Mammary epithelial cell (primary cell): ENCODE measurements at places on chromosomes 3 and 15. TPM values are rescaled to one million over a fixed set of nuclear protein-coding genes. Genes with fewer than 3 reads are reported as not detected.

Gene SEMA3B
- 15.5 and 23.9 TPM in 2 replicates for total RNA-seq

DNA sequence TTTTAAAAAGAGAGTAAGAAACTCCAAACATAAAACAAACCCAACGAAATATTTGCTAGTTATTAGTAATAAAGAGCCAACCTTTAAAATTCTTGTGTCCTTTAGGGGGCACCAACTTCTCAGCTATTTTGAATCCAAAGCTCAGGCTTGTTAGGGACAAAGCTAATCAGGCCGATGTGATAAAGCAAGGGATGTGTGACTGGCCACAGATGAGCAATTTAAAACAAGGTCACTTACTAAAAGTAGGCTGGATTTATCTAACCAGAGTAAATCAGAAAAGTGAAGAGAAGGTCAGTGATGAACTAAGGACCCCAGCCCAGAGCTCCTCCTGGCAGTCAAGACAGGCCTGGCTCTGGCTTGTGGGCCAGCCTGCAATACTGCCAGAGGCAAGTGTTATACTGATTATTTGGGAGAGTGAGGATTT, 108.5 kb downstream of the CYP19A1 start:
- DNase-seq, result no peak

GRCh38 chr15:52717924-52718323, 38.7 kb upstream of the ATOSA start:
- DNase-seq, result no peak

DNA sequence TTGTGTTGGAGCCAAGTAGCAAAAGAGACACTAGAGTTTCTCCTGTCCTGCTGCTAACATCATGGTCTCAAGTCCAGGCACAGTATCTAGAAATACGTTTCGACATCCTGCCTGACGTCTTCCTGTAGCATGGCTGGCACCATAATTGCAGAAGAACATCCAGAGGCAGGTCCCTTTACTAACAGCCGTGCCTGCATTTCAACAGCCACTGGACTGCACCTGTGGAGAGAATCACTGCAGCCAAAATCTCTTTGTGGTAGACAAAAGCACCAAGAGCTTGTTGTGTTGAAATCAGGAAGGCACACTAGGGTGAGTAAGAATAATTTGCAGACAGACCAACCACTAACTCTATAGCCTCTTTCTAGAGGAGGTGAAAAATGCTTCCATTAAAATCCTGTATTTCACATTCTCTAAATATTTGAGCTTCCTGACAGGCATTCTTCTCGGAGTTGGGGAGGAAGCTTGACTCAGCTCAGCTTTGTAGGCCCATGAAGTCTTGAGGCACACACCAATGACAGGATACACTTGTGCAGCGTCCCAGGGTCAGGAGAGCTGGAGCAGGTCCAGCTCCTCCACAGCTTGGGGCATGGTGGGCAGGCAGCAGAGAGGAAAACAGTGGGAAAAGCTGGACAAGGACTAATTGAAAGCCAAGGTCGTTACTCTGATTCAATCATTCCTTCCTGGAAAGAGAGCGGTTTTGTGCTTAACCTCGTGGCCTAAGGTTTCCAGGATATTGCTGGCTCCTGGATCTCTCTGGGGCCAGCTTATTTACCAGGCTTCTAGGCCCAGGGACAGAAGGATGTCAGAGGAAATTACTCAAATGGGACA, 244.9 kb downstream of the FAM43A start:
- DNase-seq, result peak; percentile 41

DNA sequence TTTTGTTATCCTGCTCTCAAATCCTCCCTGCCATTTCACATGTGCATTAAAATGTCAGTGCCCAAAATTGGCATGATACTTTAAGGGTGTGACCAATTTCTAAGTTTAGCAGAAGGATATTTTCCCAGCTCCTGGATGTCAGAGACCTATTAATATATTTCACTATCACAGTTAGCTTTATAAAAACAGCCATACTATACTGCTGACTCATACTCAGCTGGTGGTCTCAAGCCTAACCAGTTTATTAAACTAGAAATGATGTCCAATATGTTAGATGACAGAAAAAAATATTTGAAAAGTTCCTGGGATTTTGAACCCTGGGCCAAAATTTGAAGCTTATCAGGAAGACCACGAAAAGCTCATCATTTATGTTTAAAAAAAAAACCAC, 60.9 kb upstream of the ZNF280D start:
- DNase-seq, result no peak
